ENCODE measurements at places on chromosomes 4 and X.

DNA sequence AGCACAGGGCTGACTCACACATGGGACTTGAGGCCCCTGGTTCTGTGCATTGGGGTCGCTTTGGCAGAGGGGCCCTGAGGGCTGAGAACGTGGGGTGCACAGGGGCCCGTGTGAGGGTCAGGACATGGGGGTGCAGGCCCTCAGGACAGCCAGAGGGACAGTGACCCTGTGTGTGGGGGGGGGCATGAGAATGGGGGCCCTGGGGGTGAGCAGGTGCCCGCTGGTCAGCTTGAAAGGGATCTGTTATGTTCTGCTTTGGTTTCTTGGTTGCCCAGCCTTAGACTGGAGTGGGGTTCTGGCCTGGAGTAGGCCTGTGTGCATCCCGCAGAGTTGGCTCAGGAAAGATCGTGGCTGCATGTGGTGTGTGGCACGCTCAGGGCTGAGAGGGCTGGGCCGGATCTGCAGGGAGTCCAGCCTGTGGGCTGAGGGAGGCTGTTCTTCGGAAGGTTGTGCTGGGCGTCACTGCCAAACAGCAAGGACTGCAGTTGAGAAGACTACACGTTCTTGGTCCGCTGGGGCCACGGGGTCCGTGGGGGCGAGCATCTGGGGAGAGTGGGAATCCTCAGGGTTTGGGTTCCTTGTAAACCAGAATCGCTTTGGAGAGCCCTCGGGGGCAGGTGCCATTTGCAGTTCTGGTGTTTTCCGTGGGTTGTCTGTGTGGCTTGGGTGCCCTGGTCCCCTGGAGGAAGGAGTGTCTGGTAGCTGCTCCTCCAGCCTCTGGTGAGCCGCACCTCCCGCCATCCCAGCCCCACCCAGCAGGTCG, 15.2 kb upstream of the UVSSA start:
- no peak for DNase-seq

DNA sequence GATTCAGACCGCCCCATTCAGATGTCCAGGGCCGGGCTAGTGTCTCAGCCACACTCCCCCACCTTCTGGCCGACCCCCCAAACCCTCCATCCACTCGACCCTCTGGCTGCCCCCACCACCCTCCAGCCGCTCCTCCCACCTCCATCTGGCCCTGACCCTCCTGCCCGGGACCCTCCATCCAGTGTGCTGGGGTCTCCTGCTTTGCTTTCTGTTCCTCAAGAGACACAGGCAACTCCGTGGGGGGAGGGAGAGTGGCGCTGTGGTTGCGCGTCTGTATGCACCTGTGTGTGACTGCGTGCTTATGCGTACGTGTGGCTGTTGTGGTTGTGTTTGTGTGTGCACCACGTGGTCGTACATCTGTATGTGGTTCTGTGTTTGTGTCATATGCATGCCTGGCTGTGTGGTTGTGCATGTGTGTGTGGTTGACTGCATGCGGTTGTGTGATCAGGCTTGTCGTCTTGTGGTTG, 33.3 kb downstream of the CPLX1 start:
- no peak for DNase-seq

GRCh38 chr4:150960818-150961217, 54.3 kb downstream of the LRBA start:
- peak; percentile 13 for DNase-seq

DNA sequence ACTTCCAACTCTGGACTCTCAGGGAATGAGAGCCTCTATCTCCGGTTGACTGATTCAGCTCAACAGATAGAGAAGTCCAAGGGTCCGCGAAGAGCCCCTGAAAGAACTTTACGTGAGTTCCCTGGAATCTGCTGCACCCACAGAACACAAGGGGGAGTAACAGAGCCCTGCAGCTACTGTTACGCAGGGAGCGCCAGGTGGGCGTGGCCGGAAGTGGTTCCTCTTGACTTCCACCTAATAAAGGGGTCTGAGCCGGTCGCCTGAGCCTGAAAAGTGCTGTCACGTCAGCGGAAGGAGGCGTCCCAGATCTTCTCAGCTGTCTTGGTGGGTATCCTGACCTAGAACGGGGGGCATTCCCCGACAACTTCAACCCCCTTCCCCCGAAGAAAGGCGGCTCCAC, at the start of gene MAGEB6:
Gene MAGEB6 (plus strand): TSS at position 237 of the 400 bp plus-strand sequence. CDS start 1,407 bp downstream, outside the sequence.
- DNase-seq = no peak

- no peak for DNase-seq
These were observed 45.6 kb upstream of the ANK2 start for GRCh38 chr4:113003841-113004240.

DNA sequence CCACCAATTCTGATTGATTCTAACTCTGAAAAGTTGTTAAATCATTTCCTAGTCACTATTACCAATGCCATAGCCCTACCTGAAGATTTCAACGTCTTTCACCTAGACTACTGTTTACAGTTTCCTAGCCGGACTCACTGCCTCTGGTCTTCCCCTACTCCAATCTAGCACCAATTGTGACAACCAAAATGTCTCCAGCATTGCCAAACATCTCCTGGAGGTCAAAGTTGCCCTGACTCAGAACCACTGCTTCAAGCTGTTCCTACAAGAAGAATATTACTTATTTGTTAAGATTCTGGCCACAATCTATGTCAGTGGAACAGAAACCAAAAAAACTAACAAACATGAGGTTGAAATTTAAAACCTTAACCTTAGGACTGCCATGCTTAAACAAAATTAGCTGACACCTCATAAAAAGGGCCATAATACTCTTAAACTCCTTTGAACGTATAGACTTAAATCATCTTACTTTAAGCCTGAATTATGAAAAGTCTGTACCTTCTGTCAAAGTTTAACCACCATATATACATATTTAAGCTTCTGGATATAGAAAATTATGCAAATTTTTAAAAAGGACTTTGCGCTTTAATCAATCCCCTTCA, 2.1 kb downstream of the PDS5A start:
- DNase-seq = no peak

GRCh38 chr4:142607976-142608375, 238.1 kb downstream of the INPP4B start:
- DNase-seq = no peak

- no peak for DNase-seq
These were observed 6.9 kb upstream of the AFF1 start for GRCh38 chr4:86927843-86928395.

DNA sequence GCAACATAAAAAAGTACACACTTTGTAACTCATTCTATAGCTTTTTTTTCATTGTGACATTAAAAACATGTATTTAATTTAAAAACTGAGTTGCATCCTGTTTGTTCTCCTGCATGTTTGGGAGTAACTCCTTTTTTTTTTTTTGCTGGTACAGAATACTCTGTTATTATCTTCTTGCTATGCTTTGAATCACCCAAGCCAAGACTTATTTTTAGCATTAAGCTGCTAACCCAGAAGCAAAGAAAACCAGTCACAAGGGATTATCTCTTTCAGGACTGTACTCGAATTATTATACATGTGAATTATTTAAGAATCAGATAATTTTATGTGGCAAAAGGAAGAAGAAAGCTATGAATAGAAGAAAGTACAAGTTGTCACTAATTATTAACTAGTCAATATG, 194.9 kb downstream of the ADAMTS3 start:
- DNase-seq = no peak

DNA sequence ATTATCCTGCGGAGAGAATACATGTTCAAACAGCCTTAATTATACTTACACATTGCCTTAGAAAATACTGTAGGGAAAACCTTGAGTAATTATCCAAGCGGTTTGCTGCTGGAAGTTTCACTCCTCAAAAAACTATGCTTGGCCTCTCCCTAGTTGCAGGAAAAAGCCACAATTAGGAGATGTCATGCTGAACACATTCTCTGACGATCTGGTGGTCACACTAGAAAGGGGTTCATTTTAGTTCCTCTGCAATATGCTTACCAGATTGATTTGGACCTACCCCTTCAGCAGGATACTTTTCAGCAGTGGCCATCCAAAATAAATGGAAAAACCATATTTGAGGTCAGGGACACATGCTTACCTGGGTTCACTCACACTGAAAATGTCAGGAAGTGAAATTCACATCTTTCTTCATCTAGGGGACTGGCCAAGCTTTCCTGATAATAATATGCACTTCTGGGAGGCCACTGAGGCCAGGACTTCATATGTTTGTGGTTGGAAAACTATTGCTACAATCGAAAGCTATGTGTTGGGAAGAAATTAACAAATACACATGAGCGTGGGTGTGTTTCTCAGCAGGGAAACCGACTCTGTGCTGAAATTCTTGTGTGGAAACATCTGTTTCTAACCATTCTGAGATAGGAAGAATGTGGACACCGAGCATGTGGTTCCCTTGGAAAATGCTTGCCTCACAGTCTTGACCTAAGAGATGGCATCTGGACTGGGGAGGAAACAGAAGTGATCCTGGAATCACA, 68.8 kb downstream of the ATXN3L start:
- DNase-seq = no peak
